ENCODE measurements at places on chromosomes 3 and 15.
A peak's percentile ranks its signal among the peaks of the same experiment; 100 is the strongest.

- no peak for DNase-seq
These were observed 36.1 kb upstream of the CA12 start for GRCh38 chr15:63417721-63418120.

DNA sequence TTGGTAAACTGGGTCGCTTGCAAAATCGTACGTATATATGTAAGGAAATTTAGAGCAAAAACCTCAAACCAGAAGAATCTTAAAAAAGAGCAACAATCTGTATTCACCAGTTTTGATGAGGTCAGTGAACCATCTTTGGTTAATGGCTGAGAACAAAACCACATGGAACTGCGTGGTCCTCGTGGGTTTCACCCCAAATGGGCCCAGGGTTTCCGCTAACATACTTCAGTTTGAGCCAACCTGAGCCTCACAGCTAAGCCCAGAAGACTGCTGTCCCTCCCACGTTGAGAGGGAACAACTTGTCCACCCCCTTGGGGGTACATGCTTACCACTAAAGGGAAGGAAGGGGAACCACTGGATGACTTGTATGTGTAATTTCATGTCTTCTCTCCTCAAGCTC, 204.6 kb downstream of the CACNA2D3 start:
- no peak for DNase-seq

DNA sequence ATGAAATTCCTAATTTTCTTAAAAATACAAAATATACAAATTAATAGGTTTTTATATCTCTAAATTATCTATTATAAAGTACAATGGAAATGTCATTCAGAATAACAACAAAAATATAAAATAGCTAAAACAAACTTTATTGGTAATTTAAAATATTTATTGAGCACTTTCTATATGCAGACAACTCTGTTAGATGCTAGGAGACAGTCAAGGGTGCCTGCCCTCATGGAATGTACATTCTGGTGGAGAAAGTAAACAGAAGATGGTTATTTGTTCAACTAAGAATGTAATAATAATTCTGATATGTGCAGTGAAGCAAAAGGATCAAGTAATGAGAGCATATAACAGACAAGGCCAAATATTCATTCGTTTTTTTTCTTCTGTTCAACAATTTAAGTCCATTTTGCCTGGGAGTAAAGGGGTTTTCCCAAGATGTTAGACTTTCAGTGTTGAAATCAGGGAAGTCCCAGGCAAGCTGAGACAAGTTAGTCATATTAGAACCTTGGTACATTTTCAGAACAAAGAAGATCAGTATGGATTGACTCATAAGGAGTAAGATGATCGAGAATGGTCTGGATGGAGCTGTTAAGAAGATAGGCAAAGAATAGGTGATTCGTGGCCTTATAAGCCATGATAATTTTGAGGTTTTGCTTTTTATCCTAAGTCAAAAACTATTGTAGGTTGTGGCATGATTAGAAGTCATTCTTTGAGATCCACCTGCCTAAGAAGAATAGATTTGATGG, 150.2 kb upstream of the MLF1 start:
- DNase-seq = no peak

DNA sequence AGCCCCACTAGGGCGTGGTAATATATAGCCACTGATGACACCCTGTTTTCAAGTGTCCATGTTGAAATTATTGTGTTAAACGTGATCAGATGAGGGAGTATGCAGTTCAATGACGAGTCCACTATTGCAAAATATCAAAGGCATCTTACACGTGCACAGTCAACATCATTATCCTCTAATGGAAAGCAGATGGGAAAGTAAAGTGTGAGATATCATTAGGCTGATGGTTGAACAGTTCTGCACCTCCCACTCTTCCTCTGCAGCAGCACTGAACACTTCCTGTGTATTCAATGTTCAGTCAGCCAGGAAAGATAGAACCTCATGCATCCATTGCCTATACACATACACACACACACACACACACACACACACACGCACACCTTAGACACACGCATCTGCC, 431.8 kb upstream of the CCDC54 start:
- no peak for DNase-seq

DNA sequence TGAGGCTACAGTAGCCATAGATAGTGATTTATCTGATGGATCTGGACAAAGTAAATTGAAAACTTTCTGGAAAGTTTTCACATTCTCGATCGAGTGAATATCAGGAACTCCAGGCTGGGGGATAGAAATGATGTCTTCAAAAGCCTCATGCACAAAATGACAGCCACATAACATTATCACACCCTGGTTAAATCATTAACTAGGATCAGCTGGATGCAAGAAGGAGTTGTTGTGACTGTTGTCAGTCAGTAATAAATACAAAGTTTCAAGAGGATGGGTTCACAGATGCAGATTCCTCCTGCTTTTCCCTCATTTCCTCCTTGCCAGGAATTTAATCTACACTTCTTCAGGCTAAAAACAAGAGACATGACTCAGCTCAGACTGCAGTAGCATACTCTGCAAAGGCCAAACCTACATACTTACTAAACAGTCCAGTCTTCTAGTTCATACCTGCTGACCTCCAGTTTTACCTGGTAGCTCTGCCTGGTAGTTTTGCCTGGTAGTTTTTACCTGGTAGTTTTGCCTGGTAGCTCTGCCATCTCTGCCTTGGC, 40.9 kb downstream of the C2CD4A start:
- peak; percentile 20 for DNase-seq

DNA sequence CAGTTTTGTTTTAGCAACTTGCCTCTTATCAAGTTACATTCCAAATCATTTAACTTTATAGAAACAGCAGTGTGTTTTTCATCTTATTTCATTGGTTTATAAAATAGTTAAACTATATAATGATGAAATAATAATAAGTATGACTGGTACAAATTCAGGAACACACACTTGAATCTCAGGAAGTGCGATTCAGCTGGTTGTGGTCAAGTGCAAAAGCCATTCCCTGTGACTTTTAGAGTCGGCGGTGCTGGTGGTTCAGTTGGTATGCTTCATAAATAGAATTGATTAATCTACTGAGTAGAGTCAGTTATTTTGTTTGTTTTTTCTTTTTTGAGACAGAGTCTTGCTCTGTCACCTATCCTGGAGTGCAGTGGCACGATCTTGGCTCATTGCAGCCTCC, 22.7 kb downstream of the SACM1L start:
- DNase-seq = no peak

- DNase-seq = no peak
These were observed 629 bp downstream of the RPL24 start for GRCh38 chr3:101685870-101686307.

- no peak for DNase-seq
These were observed 650.7 kb upstream of the ALCAM start for GRCh38 chr3:104715972-104716371.

DNA sequence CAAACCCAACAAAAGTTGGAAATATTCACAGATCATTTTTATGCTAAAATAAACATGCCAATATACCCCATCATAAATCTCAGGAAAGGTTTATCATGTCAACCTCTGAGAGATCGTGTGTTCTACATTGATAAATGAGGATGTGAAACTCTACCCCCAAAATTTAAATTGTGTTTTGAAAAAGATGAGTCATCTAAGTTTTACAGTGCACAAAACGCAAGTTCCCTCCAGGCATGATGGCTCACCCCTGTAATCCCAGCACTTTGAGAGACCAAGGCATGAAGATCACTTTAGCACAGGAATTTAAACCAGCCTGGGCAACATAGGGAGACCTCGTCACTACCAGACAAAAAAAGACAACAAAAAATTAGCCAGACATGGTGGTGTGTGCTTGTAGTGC, 1487.0 kb upstream of the GBE1 start:
- no peak for DNase-seq

DNA sequence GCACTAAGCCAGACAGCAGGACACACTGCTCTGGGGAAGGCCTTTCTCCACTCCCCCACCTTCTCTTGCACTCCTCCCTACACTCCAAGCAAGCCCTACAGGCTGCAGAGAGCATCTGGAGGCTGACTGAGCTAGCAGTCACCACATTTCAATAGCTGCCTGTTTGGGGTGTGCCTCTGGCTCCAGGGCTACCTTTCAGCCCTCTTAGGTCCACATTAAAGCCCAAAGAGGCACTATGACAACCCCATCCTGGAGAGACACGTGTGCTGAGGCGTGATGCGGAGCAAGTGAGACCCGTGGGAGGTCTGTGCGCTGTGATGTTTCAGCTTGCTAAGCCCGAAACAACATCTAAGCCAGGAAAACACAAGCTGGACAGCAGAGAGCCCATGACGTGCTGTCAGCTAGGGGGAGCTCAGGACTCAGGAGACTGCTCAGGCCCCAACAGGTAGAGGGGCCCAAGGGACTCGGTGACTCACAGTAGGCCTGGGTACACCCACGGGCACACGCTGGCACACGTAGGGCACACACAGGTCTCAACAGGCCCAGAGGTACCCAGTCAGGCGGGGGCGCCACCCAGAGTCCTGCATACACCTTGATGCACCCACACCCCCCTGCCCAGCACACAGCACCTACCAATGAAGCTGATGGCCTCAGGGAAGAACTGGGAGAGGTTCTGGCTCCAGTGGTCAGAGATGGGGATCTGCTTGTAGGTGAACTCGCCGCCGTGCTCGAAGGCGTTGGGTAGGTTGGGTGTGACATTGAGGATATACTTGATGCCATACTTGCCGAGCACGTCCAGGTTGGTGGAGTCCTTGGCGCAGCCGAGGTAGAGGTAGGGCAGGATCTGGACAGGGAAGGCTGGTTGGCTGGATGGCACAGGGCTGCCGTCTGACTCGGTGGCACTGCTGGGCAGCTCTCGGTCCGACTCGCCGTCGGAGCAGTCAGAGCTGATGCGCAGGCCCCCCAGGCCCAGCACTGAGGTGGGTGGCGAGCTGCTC, 2.8 kb downstream of the DUSP7 start:
- DNase-seq = peak; percentile 67

GRCh38 chr3:50333744-50334328, 5.8 kb upstream of the TUSC2 start:
- no peak for DNase-seq

GRCh38 chr3:104854468-104854867, 512.2 kb upstream of the ALCAM start:
- DNase-seq = no peak

DNA sequence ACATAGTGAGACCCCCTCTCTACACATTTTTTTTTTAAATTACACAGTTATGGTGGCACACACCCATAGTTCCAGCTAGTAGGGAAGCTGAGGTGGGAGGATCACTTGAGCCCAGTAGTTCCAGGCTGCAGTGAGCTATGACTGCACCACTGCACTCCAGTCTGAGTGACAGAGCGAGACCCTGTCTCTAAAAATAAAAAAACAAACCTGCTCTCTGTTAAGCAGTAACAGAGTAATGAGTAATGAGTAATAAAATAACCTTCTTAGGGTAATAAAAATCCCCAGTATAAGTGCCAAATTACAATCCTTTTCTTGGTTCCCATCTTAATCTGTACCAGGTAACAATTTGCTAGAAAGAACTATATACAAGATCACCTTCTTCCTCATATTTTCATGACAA, 65.9 kb upstream of the PLXND1 start:
- DNase-seq = no peak

- DNase-seq = no peak
These were observed 61.9 kb downstream of the FRMD4B start for GRCh38 chr3:69323941-69324340.

DNA sequence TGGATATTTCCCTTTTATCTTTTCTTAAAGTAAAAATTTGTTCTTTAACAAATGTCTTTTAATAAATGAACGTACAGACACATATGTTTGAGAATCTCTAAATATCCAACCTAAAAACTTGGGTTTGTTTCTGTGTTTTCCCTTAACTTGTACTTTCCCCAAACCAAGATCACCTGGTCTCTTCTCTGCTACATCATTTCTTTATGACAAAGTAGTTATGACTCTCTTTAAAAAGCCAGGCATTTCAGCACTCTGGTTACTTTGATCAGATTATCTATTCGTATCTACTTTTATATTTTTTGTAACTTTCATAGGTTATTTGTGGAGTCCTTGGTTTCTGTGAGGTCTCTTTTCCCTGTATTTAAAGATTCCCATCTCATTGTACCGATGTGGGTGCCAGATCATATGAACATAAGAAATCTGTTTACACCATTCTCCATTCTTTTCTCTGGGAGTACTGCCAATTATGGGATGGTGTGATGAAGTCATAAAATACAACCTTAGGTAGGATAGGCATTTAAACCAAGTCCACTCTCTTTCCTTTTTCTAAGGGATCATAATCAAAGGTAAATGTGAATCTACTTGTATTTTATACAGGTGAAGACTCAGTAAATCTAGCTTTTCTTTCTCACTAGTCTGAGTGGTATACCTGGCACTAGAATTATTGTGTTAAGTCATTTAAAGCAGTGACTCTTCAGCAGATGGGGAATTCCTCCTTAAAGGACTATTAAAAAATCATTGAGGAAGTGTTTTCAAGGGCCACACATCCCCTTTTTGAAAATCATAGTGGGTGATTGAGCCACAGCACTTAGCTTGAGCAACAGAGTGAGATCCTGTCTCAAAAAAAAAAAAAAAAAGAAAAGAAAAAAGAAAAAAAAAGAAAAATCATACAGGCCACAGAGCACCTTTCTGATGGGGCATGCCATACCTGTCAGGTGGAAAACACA, 12.4 kb upstream of the NFKBIZ start:
- no peak for DNase-seq

GRCh38 chr3:31369637-31370379, 162.9 kb upstream of the STT3B start:
- DNase-seq = no peak

DNA sequence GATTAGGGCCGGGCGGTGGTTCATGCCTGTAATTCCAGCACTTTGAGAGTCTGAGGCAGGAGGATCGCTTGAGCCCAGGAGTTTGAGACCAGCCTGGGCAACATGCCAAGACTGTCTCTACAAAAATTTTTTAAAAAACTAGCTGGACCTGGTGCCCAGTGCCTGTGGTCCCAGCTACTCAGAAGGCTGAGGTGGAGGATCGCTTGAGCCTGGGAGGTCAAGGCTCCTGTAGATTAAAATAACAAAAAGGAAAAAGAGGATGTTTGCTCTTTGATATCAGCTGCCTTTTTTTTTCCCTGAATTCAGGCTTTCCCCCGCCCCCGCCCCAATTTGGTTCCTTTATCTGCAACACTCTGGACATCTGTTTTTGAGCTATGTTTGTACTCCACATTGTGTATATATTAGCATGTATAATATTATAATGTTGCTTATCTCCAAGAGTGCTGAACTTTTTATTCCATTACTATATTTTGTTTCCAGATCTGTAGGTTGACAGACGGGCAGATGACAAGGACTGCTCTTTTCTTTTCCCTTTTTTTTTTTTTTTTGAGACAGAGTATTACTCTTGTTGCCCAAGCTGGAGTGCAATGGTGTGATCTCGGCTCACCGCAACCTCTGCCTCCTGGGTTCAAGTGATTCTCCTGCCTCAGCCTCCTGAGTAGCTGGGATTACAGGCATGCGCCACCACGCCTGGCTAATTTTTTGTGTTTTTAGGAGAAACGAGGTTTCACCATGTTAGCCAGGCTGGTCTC, 4.6 kb downstream of the SNAP23 start:
- no peak for DNase-seq

DNA sequence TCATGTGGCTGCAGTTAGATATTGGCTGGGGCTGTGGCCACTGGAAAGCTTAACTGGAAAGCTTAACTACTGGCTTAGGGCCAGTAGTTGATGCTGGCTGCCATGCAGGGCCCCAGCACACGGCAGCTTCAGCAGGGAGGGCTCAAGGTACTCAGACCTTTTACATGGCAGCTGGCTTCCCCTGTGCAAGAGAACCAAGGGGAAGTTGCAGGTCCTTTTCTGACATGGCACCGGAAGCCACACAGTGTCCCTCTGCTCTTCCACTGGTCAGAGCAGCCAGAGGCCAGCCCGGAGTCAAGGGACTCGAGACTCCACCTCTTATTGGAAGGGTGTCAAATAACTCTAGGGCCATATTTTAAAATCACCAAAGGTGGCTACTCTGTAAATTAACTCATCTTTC, 24.5 kb downstream of the CCR9 start:
- DNase-seq = no peak

Data from stimulated activated effector memory CD8-positive, alpha-beta T cell treated with anti-CD3 and anti-CD28 coated beads, Interleukin-12 subunit alpha, Interleukin-12 subunit beta, amount 100 ng/mL, for 72 hours (primary cell).